ENCODE measurements at places on chromosomes 13 and 19.

DNA sequence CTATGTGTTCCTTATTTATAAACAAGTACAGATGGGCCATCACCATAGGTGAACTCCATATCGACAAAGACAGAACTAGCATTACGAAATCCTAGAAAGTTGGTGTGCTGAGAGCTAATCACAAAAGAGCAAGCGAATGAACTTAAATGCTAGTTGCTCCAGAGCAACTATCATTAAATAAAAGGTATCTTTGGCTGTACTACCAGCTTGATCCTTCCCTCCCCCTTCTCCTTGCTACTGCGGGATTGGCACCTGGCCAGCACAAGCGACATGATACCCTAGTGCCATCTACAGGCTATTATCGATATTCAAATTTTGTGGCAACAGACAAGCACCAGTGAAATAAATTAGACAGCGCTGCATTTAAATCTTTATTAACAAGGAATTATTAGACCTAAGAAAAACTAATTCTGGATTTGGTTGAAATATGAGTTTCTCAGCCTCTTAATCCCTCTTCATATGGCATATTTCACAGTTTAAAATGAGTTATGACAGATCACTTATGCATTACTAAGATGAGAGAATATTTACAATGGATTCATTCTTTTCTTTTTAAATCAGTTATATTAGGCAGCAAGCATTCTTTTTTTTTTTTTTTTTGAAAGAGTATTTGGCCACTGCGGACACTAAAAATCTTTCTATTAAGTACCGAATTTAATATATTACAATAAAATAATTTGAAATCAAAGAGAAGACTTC lies 5.8 kb downstream of the PCDH9 start:
- H3K27ac ChIP-seq = no peak overlapping the region
- no peaks in the 10 kb centered on the region for H3K27me3 ChIP-seq
- no peaks in the 10 kb centered on the region for H3K4me1 ChIP-seq
- H3K4me3 ChIP-seq = peak overlapping the region; percentile 53
- peak; percentile 92 for DNase-seq

DNA sequence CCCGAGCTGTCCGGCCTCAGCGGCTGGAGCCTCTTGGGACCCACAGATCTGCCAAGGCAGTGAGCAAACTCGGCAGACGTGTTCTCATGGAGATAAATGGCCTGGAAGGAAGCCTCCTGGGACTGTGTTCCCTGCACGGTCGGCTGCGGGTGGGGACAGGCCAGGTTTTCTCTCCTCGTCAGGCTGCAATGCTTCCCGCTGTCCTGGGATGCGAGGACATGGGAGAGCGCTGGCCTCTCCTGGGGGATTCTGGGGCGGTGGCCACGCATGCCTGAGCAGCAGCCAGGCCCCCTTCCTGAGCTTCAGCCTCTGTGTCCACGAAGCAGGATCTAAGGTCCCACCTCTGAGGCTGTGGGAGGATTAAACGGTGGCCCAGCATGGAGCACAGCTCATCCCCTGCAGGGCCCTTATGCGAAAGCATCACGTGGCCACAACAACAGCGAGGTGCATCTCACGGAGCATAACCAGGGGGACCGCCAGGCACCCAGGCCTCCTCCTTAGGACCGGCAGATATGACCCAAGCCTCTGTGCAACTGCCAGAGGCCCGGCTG lies 21.2 kb upstream of the C13orf46 start:
- H3K27ac ChIP-seq = no peak overlapping the region
- peaks cover 9% of the 10 kb centered on the region for H3K36me3 ChIP-seq
- no peaks in the 10 kb centered on the region for H3K27me3 ChIP-seq

- peaks cover 11% of the 10 kb centered on the region for H3K4me1 ChIP-seq
- no peaks in the 10 kb centered on the region for H3K36me3 ChIP-seq
- no peak overlapping the region for H3K4me3 ChIP-seq
- H3K27ac ChIP-seq = no peak overlapping the region
- DNase-seq = no peak
Measured at GRCh38 chr19:48878196-48879024, 6.2 kb downstream of the PPP1R15A start.

GRCh38 chr13:50626101-50626547 lies 217.4 kb downstream of the DLEU7 start:
- no peaks in the 10 kb centered on the region for H3K4me1 ChIP-seq
- no peaks in the 10 kb centered on the region for H3K36me3 ChIP-seq
- no peaks in the 10 kb centered on the region for H3K27me3 ChIP-seq
- H3K27ac ChIP-seq = no peak overlapping the region
- no peak overlapping the region for H3K4me3 ChIP-seq

- no peak overlapping the region for H3K27ac ChIP-seq
- no peak overlapping the region for H3K4me3 ChIP-seq
- peaks cover 36% of the 10 kb centered on the region for H3K27me3 ChIP-seq
- H3K4me1 ChIP-seq = no peaks in the 10 kb centered on the region
- peak; percentile 20 for DNase-seq
Measured at GRCh38 chr19:55447421-55448174, 4.5 kb upstream of the SHISA7 start.

DNA sequence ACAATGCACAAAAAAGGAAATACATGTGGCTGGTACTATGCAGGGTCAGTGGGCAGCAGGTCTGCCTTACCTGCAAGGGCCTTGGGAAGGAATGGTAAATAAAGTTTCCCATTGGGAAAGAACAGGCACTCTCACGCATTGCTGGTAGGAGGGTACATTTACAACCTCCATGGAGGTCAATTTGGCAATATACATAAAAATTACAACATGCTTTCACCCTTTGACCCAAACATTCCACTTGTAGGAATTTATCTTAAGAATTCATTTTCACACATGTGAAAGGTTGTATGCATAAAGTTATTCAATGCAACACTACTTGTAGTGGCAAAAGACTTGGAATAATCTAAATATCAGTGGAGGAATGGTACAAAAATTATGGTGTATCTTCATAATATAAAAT lies 216.4 kb downstream of the DLEU7 start:
- no peaks in the 10 kb centered on the region for H3K36me3 ChIP-seq
- no peak for DNase-seq
- H3K27me3 ChIP-seq = no peaks in the 10 kb centered on the region
- H3K27ac ChIP-seq = no peak overlapping the region
- H3K4me1 ChIP-seq = no peaks in the 10 kb centered on the region

DNA sequence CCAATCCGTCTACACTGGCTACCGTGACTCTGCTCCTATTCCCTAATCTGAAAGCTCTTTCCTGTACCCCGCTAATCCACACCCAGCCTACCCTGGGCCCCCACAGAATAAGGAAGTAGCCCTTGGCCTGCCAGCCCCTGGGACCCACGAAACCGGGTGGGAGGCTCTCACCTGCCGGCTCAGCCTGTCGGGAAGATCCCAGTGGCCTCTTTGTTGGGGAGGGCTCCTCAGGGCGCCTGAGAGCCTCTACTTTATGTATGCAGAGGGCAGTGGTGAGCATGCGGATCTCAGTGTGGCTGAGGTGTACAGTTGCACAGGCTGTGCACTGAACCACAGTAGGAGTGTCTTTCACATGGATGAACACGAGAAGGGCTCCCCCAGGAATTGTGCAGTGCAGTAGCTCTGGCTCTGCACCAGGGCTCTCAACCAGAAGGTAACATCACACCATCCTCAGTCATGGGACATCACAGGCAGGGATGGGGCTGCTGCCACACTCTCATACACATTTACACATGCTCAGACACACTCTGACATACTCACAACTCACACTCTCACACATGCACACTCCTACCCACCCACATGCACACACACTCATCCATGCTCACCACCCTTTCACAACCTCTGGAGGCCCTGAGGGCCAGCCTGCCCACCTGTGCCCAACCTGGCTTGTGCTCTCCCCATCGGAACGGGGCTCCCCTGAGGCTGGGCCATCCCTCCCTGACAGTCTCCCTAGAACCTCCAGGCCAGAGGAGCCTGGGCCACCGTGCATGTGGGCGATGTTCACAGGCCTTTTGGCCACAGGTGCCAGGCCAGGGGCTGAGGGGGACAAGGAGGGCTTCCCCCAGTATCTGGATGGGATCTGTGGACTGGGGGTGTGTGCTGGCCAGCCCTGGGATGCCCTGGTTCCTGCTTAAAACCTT lies 135.0 kb downstream of the URI1 start:
- H3K27ac ChIP-seq = no peak overlapping the region
- DNase-seq = no peak
- no peaks in the 10 kb centered on the region for H3K27me3 ChIP-seq
- H3K36me3 ChIP-seq = no peaks in the 10 kb centered on the region
- no peak overlapping the region for H3K4me3 ChIP-seq

- peak overlapping the region; percentile 85 for H3K4me3 ChIP-seq
- H3K27ac ChIP-seq = peak overlapping the region; percentile 86
- H3K4me1 ChIP-seq = no peaks in the 10 kb centered on the region
- no peaks in the 10 kb centered on the region for H3K27me3 ChIP-seq
- no peak for DNase-seq
- H3K36me3 ChIP-seq = no peaks in the 10 kb centered on the region
Measured at GRCh38 chr19:3096902-3097326, 2.8 kb downstream of the GNA11 start.

- H3K27ac ChIP-seq = no peak overlapping the region
- no peak overlapping the region for H3K4me3 ChIP-seq
- H3K4me1 ChIP-seq = peaks cover 15% of the 10 kb centered on the region
- peaks cover 4% of the 10 kb centered on the region for H3K36me3 ChIP-seq
- DNase-seq = no peak
- H3K27me3 ChIP-seq = no peaks in the 10 kb centered on the region
Measured at GRCh38 chr19:35006342-35006998, 6.3 kb downstream of the GRAMD1A start.

GRCh38 chr19:16266586-16266942 lies 58.1 kb upstream of the KLF2 start:
- no peaks in the 10 kb centered on the region for H3K27me3 ChIP-seq
- DNase-seq = no peak
- H3K4me1 ChIP-seq = no peaks in the 10 kb centered on the region
- H3K36me3 ChIP-seq = no peaks in the 10 kb centered on the region
- no peak overlapping the region for H3K4me3 ChIP-seq
- no peak overlapping the region for H3K27ac ChIP-seq

DNA sequence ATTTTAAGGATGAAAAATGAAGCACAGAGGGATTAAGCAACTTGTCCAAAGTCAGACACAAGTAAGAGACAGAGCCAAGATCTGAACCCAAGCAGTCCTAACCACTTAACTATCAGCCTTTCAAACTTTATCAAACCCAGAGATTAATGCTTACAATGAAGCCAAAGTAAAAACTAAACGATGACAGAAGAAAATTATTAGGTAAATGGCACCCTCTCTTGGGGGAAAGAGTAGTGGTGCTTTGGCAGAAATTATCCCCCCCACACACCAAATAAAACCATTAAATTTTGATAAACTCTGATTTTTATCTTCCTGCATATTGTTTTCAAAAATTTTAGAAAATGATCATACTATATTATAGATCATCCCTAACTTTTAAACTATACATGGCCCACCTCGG lies 329.2 kb downstream of the SLC7A1 start:
- no peak for DNase-seq
- H3K4me3 ChIP-seq = no peak overlapping the region
- H3K27me3 ChIP-seq = no peaks in the 10 kb centered on the region
- H3K36me3 ChIP-seq = no peaks in the 10 kb centered on the region
- H3K4me1 ChIP-seq = no peaks in the 10 kb centered on the region

DNA sequence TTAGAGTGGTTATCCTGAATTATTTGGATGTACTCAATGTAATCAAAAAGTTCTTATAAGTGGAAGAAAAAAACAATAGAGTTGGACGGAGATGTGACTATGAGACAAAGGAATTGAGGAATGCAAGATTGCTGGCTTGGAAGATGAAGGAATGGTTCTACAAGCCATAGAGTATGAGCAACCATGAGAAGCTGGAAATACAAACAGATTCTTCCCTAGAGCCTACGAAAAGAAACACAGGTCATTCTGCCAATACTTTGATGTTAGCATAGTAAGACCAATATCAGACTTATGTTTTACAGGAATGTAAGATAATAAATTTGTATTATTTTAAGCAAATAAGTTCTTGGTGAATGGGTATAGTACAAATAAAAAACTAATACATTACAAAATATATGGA lies 249.2 kb downstream of the DIAPH3 start:
- no peak for DNase-seq
- H3K27me3 ChIP-seq = no peaks in the 10 kb centered on the region
- no peak overlapping the region for H3K4me3 ChIP-seq
- no peaks in the 10 kb centered on the region for H3K36me3 ChIP-seq
- H3K27ac ChIP-seq = no peak overlapping the region
- no peaks in the 10 kb centered on the region for H3K4me1 ChIP-seq

DNA sequence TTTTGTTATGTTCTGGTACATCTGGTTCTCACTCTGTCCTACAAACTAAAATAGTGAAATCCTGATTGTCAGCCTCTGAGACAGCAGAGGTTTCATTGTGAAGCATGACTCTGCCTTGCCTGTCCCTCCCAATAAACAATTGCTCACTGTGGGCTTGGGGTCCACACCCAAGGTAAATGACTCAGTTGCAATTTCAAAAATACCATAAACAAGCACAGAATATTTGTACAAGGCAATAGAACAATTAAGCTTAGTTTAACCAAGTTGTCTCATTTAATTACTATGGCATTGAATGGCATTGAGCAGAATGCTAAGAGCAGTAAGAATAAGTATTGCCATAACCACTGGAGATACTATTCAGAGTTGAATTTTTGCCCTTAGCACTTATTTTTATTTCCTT lies 353.6 kb downstream of the SPRY2 start:
- no peak overlapping the region for H3K27ac ChIP-seq
- no peak overlapping the region for H3K4me3 ChIP-seq
- H3K4me1 ChIP-seq = no peaks in the 10 kb centered on the region
- H3K36me3 ChIP-seq = no peaks in the 10 kb centered on the region
- no peak for DNase-seq

GRCh38 chr13:80469105-80469852 lies 128.4 kb upstream of the SPRY2 start:
- no peak for DNase-seq
- H3K27me3 ChIP-seq = no peaks in the 10 kb centered on the region
- peak overlapping the region; percentile 48 for H3K27ac ChIP-seq
- H3K4me3 ChIP-seq = no peak overlapping the region

DNA sequence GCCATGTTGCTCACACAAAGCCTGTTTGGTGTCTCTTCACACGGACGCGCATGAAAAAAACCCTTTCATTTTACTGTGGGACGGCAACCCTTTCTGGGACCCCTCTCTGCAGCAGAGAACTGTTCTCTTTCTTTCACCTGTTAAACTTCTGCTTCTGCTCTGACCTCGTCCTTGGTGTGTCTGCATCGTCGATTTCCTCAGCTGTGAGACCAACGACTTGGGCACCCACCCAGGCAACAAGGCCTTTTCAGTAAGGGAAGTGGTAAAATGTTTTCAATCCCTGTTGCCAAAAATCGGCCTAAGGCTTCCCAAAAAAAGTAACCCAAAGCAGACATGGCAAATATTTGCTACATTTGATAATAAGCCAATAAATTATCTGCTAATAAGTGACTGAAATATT lies 515.3 kb downstream of the IRS2 start:
- no peak overlapping the region for H3K4me3 ChIP-seq
- H3K27ac ChIP-seq = no peak overlapping the region
- H3K4me1 ChIP-seq = no peaks in the 10 kb centered on the region
- no peaks in the 10 kb centered on the region for H3K36me3 ChIP-seq
- DNase-seq = no peak
- no peaks in the 10 kb centered on the region for H3K27me3 ChIP-seq

GRCh38 chr13:99041337-99041736 lies 63.5 kb upstream of the DOCK9 start:
- no peak overlapping the region for H3K27ac ChIP-seq
- DNase-seq = no peak
- no peaks in the 10 kb centered on the region for H3K27me3 ChIP-seq
- H3K36me3 ChIP-seq = no peaks in the 10 kb centered on the region
- no peak overlapping the region for H3K4me3 ChIP-seq

GRCh38 chr13:111284565-111284964 lies 35.9 kb upstream of the TEX29 start:
- H3K4me1 ChIP-seq = peaks cover 4% of the 10 kb centered on the region
- H3K27me3 ChIP-seq = no peaks in the 10 kb centered on the region
- H3K36me3 ChIP-seq = peaks cover 5% of the 10 kb centered on the region
- DNase-seq = no peak

All from kidney (tissue), 22 donors.